ENCODE measurements at places on chromosomes 4 and X.

DNA sequence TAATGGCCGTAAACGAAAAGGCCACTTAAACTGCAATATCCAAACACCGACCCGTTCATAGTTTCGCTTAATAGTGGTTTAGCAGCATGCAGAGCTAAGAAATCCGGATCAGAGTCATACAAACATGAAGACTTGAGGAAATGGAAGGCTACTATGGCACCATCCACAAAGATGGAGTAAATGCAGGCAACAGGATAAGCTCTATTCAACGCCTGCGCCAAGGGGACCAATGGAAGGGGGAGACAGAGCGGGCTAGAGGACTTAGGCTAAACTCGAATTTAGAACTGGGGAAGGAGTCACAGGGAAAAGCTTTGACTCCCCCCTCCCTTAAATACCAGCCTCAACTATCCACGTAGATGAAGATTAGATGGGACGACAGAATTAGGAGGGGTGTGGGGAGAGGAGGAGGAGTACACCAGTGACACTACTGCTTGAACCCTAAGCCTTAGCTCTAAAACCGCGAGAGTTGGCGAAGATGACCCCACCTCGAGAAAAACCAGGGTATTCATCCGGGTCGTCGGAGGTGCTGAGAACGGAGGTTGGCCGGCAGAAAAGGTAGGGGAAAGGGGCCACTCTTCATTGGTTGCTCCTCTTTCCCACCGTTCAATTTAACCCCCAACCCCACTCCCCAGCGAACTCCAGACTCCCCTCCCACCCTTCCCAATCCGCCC lies 3.5 kb downstream of the HUWE1 start:
- no peak for DNase-seq

DNA sequence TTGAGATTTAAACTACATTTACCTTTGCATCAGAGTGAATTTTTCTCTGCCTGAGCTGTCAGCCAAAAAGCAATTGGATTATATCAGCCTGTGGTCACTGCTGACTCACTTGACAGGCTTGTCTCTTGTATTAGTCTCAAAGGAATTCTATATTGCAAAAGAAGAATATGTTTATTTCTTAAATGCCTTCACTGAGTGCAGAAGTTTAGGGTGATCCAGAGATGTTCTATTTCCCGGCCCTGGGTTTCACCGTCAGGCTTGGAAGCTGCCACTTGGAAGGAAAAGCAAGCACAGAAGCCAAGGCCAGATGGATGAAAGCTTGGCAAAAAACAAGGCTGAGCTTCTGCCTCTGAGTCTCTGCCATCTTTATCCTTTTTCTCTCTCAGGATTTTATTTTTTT lies 80.9 kb downstream of the FAM114A1 start:
- no peak for DNase-seq

- no peak for DNase-seq
Measured at GRCh38 chr4:88102026-88102425, 56.4 kb downstream of the ABCG2 start.

DNA sequence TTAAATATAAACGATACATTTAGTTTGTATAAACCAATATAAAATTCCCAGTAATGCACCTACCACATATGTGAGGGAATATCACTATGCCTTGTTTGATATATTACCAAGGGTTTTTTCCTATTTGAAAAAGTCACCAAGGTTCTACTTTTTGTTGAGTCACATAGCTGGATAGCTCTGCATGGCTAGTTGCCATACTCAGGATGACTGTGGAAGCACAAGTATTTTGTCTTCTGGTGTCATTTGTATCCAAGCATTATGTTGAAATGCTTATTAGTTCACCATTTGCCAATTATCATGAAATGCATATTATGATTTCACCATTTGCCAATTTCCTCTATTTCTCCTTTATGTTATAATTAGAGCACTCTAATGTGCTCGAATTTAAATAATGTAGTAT lies 162.7 kb upstream of the TTC29 start:
- DNase-seq: no peak

DNA sequence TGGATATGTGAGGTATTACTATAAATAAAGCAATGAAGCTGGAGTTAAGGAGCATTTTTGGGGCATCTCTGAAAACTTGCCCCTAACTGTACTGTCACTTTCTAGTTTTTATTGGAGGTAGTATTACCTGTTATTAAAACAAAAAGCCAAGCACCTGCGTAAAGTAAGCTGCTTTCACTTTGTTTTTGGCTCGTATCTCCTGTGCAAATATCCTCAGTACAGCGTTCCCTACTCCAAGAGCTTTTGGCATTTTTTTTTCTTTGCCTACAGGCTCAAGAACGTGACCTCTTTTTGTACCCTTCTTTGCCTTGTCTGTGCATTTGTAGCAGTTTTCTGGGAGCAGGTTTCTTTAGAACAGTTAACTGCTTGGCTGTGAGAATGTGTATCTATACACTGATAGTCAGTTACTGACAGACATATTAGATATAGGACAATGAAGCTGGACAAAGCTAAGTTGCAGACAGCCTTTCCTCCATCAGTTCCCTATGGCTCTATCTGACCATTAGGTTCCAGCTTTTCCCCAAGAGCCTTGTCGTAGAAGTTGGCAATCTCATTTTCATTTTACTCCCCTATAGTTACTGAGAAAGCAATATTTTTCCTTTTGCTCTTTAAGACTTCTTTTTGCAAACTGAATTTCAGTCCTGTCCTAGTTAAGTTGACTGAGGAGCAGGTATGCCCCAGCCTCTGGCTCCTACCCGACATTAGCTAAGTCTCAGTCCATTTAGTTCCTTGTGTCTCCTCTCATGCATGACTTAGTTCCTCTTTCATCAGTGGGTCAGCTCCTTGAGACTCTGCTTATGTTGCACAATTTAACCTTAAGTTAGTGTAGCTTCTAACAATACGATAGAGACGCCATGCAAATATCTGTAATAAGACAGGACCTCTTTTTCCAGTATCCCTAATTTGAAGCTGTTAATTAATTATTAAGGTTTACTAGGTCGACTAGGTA lies 71.5 kb upstream of the HPRT1 start:
- no peak for DNase-seq

DNA sequence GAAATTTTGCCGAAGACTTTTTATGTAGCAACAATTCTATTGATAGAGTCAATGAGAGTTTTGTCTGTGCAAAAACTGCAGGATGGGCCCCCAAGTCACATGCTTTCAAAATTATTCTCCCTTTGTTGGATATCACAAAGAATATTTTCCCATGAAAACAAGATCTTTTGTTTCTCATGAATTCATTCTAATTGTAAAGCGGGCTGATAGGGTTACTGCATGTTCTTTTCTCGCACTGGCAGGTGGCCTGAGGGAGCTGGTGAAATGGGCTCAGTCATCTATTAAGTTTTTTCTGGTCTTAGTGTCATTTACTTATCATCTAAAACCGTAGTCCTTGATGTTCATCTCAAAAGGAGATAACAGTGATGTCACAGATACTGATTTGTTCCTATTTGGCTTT lies 44.2 kb downstream of the MID1IP1 start:
- DNase-seq: no peak

DNA sequence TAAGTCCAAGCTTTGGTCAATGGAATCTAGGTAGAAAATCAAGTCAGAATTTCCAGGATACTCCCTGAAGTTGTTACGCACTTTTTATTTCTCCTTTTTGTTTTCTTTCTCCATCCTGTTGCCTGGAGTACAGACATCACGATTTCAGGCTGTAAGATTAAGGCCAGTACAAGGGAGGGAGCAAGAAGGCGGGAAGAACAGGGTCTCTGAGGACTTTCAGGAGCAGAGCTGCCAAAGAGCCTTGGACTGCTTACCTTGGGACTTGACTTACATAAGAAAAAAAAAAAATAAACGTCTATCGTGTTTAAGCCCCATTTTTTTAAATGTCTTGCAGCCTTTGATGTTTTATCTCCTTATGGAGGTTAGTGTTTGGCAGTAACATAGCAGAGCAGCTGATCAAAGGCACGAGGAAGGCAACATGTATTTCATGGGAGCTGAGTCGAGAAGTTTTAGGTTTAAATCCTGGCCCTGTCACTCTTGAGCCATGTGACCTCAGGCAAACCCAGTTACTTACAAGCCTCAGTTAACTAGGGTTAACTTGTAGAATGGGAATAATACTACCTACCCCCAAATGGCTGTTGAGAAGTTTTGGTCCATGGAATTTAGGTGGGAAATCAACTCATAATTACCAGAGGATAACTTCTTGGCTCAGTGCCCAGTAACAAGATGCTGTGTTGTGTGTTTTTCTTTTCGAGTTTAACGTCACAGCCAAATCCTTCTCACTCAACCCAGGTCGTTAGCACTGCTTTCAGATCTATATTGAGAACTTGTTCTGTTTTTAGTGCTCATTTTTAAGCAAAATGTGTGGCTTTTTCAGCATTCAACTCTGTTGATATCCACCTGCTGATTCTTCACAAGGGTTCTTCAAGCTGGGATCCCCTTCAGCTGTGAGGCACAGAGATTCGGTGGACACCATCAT lies 106.8 kb downstream of the CLNK start:
- no peak for DNase-seq

GRCh38 chrX:132638313-132638712 lies 149.5 kb upstream of the MBNL3 start:
- no peak for DNase-seq

DNA sequence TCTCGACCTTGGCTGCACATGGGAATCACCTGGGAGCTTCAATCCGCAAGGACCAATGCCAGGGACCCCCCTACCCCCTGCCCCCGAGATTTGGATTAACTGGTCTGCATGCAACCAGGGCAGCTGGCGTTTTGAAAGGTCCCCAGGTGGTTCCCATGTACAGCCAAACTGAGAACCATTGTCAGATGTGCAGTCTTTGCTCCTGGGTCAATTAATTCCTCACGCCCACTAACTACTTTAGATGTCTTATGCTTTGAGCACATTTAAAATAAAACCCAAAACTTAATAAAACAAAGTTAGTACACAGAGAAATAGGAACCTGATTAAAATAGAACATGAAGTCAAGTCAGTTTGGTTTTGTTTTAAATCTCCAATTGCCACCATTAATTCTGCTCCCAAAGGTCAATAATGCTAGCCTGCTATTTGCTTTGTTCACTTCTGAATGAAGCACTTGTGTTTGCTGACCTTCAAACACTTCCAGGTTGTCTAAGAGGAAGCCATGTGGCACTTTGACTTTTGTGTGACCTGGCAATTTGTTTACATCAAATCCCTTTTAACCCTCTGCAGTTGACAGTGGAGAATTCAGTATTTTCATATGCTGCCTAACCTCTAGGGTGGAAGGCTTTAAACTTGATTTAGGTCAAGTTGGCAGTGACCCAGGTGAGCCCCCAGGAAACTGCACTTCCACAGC lies 27.2 kb upstream of the TMSB4X start:
- DNase-seq: no peak

- no peak for DNase-seq
Measured at GRCh38 chrX:136684120-136684519, 36.2 kb downstream of the CD40LG start.

- DNase-seq: no peak
Measured at GRCh38 chr4:76623217-76624045, 188.4 kb downstream of the SHROOM3 start.

- no peak for DNase-seq
Measured at GRCh38 chrX:31287861-31288260, 216.0 kb upstream of the FTHL17 start.

DNA sequence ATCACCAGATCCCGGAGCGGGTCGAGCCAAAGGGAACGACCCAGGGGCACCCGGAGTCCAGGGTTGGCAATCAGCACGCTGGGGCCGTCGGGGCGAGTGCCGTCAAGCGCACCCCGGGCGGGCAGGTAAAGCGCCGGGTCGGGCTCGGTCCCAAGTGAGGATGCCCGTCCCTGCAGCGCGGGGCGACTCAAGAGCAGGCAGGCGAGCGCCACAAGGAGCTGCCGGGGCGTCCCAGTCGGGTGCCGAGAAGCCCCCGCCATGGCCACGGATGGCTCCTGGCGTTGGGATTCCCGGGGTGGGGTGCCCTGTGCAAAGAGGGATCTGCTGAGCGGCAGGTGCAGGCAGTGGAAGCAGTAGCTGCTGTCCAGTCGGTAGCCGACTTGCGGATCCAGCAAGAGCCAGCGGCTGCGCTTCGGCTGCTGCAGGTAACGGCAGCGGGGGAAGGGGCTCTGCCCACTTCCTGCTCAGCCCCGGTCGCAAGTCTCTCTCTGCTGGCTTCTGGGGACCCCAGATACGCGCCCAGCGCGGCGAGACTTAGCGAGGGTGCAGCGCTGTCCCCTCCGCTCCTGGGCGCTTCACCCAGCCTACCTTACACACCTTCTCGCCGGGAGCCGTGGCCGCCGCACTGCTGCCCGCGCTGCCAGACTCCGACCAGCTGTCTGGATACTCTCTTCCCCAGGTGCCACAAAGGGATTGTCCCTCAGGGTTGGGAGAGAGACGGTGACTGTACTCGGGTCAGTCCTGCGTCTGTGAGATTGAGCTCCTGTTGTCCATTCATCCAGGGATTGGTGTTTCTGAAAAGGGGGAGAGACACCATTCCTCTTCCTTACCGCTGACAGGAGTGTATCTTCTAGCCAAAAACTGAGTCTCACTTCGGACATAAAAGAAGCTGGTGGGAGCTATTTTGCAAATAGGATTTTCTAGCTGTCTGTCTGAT lies at the start of gene FREM3:
FREM3 (minus strand) TSS at position 260 of the 937 bp plus-strand sequence; CDS start at position 260, 0 bp downstream.
- no peak for DNase-seq

DNA sequence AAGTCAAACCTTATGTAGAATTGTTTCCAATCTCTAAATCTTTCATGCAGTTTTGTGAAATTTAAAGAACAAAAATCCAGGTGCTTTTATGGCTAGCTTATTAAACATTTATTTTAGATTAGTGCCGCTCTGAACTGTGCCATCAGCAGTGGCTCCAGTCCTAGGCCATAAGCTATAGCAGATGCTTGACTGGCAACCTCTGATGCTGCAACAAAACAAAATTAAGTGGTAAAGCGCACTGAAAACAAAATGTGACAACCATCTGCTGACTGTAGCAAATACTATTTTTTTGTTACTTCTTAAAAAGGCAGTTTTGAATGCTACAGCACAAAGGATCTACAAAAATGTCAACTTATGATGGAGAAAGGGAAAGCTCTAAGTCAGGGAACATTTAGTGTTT lies 237.4 kb downstream of the DCLK2 start:
- DNase-seq: no peak

GRCh38 chrX:66680451-66680850 lies 41.6 kb upstream of the EDA2R start:
- no peak for DNase-seq

- DNase-seq: no peak
Measured at GRCh38 chr4:10175626-10176025, 59.0 kb upstream of the WDR1 start.

DNA sequence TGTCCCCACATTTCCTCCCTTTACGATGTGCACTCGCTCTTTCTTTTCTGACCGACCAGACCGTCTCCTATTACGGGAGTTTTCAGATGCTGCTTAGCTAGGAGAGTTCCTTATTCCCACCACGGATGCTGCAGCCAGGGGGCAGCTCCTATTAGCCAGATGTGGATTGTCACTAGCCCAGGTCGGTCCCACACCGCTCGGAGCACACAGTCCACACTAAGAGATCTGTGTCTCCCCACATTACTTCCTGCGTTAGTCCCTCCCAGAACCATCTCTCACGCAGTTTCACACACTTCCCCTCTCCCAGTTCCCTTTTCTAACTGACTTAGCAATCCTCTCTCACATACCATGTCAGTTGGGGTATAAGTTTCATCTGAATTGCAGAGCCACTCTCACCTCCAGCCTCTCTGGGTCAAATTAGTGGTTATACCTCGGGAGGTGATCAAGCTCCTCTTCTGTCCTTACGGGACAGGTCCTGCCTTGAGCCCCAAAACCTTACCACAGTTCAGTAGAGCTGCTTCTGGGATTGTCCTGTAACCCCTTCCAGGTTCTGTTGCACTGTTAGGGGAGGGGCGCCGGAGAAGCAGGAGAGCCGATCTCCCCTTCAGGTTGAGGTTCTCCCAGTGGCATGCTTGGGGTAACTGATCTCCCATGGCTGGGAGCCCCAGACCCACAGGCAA lies 28.2 kb downstream of the SULT1E1 start:
- no peak for DNase-seq

- no peak for DNase-seq
Measured at GRCh38 chr4:82861529-82861928, 29.4 kb downstream of the SEC31A start.

- DNase-seq: no peak
Measured at GRCh38 chrX:50470103-50471031, at the start of gene DGKK. Gene DGKK, minus strand, starts transcription at chrX:50470825. Its CDS starts 147 bp downstream, at chrX:50470678.
